ENCODE measurements at places on chromosomes 12 and 14.
A peak's percentile ranks its signal among the peaks of the same experiment; 100 is the strongest.

GRCh38 chr12:54216797-54217661, 28.2 kb upstream of the SMUG1 start:
- peak; percentile 79 for DNase-seq

- DNase-seq = no peak
These were observed 81.2 kb downstream of the MIPOL1 start for GRCh38 chr14:37278636-37279538.

- DNase-seq = no peak
These were observed 260.5 kb downstream of the MSRB3 start for GRCh38 chr12:65539023-65539422.

DNA sequence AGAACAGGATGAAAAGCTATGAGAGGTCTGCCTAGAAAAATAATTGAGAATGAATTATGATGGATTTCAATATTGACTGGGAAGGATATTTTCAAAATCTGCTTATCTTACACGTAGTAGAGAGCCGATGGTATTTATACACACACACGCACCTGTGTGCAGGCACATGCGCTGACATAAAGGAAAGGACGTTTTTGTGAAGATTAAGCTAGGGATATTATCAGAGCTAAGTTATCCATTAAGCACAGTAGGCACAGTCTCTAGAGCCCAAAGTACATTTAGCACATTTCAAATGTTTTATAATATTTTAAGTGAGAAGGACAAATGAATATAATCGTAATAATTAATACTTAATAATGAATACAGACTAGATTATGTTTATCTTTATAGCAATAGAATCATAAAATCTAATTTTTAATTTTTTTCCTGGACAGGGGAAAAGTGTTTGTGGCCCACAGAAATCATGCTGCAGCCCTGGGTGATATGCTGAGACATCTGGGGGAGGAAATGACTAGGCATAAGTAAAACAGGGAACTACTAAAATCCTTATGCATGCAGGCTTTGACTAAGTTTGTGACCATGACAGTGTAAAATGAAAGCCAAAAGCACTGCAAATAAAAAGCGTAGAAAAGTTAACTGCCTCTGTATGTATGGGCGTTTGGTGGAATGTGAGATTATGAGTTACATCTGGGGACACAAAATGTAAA, 146.1 kb downstream of the KITLG start:
- DNase-seq = peak; percentile 62

DNA sequence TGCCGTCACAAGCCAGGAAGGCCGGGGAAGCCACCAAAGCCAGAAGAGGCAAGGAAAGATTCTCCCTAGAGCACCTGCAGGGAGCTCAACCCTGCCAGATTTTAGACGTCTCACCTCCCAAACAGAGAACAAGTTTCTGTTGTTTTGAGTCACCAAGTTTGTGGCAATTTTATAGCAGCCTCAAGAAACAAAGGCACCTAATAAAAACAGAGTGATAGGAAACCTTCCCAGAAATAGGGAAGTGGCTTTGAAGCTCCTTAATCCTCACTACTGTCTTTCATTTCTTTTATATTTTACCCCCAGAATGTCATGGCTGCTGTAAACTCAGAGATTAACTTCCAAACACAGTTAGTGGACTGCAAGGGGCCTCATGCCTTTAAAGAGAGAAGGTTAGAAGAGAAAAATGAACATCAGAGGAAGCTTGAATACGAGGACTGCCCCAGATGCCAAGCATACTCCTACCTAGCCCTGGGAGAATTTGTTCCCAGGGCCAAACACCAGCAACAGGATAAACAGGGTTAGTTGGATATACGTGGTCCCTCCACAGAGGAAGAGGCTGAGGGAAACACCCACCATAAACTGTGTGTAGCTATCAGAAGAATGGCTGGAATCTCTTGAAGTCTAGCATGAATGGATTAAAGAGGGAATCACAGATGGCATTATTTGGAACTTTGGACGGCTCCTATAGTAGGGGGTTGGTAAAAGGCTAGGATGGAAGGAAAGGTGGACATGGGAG, 148.3 kb downstream of the KCNA5 start:
- no peak for DNase-seq

DNA sequence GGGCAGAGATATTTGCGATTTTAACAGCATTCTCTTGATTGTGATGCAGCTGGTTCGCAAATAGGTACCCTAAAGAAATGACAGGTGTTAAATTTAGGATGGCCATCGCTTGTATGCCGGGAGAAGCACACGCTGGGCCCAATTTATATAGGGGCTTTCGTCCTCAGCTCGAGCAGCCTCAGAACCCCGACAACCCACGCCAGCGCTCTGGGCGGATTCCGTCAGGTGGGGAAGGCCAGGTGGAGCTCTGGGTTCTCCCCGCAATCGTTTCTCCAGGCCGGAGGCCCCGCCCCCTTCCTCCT, 271 bp upstream of the PSEN1 start:
- DNase-seq = no peak

- no peak for DNase-seq
These were observed 27.1 kb downstream of the DAD1 start for GRCh38 chr14:22561661-22562579.

DNA sequence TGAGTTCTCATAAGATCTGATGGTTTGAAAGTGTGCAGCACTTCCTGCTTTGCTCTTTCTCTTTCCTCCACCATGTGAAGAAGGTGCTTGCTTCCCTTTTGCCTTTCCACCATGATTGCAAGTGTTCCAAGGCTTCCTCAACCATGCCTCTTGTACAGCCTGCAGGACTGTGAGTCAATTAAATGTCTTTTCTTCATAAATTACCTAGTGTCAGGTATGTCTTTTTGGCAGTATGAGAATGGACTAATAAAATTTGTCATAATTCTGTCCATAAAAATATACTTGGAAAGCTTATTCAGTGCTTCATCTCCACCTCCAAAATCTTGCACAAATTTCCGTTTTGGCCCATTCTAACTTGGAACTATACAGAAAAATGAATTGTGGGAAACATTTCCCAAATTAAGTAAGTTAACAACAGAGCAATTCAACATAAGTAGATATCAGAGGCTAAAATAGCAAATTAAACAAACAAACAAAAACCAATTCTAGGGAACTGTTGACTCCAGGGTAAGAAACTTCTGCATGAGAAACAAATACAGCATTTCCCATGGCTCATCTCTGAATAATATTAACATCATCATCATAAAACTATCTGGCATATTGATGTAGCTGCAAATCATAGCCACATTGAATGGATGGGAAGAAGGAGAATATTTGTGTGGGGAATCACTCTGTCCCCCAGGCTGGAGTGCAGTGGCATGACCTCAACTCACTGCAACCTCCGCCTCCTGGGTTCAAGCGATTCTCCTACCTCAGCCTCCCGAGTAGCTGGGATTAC, 459.5 kb upstream of the FAR2 start:
- DNase-seq = no peak

- DNase-seq = no peak
These were observed 218.1 kb downstream of the C12orf75 start for GRCh38 chr12:105548626-105549025.

DNA sequence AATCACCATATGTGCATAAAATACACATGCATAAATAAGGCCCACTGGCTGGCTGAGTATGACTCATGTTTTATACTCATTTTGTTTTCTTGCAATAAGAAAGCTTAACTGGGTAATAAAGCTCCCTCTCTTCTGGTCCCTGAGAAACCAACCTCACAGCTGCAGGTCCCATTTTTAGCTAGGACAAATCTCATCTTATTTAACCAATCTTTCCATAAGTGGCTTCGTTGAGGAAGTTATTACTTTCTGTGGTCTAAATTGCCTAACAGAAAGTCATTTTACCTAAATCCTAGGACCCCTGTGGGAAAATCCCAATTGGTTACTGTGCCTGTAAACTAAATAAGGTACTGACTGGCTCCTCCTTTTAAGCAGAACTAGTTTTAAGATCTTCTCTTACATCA, 232.8 kb upstream of the FBXO33 start:
- no peak for DNase-seq

DNA sequence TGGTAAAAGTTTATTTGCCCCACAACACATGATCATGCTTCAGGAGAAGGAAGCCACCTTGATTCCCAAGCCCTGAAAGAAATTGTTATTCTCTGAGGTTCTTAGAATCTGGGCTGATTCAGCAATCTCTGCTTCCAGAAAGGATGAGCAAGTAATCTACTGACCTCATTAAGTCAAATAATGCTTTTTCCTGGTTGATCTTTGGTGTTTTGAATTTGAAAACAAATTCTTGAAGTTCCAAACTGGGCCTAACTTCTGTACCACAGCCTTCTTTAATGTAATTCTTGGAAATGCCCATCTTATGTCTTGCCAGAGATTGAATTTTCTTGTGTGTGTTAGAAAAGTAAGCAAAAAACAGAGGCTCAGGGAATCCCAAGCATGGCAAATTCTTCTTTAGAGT, 319.2 kb upstream of the DDHD1 start:
- DNase-seq = no peak

All from fibroblast of pulmonary artery (primary cell).